ENCODE measurements at places on chromosomes 2 and 18.

DNA sequence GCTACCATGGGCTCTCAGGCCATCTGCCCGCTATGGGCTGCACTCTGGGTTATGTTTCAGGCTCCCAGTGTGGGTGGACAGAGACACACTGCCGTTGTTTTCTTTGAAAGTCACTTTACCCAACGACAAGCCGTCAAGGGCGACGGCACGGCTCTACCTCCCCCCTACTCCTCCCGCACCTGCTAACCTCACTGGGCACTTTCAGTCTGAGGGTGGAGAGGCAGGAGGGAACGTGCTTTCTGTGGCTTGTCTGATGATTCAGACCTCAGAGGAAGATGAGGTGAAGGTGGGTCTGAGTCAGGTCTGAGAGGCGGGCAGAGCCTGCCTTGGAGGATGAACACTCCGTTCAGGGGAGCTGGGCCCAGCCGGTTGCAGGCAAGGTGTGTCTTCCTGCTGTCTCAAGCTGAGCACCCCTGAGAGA lies 147.6 kb upstream of the HDAC4 start:
- DNase-seq, result no peak

- peak; percentile 91 for DNase-seq
Measured at GRCh38 chr2:55862673-55863390, 60.8 kb downstream of the EFEMP1 start.

- peak; percentile 73 for DNase-seq
Measured at GRCh38 chr2:47867205-47867604, 39.1 kb downstream of the FBXO11 start.

DNA sequence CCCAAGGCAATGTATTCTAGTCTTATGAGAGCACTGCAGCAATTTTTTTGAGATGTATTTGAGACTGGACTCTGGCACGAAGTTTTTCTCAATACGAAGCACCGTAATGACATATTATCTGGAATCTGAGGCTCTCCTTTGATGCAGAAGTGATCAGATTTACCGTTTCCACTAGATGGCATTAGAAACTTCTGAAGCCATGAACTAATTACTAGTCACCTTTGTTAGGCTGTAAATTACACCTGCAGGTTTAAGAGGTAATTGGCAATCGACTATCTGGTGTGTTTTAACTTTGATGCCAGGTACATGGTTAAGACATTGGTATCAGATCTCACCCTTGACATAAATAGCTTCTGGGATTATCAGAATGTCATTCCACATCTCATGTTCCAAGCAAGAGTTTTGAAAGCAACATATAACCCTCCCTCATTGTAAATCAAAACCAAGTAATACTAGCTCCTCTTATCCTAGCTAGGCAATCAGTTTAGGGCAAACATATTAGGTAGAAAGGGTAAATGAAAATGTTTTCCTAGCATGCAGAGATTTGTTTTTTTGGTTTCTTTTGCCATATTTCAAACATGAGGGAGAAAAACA lies 254.6 kb upstream of the SPRED2 start:
- no peak for DNase-seq

- DNase-seq, result no peak
Measured at GRCh38 chr2:239792405-239793084, 232.6 kb downstream of the NDUFA10 start.

DNA sequence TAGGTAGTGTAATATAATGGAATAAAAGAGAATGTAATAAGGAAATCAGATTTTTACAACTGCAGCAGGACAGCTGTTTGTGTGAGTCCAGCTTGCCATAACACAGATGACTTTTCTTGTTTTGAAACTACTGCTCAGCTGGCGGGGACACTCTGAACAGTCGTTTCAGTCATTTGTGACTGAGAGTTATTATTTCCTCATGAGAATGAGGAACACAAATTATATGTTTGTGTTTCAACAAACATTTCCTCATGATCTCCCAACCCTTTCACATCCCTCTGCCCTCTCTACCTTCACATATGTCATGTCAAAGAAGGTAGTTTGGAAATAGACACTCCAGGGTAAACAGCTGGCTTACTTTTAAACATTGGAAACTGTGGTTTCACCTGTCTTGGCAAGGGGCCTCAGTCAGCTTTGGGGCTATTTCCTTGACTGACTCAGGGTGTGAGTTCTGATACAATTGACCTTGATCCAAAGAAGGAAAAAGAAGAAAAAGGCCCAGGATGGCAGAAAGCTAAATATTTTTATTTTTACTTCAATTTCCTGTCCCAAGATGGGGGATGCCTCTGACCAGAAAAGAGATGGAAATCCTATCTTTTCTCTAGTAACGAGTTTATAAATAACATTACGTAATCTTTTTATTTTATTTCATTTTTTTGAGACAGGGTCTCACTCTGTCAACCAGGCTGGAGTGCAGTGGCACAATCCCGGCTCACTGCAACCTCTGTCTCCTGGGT lies 593 bp downstream of the SP140L start:
- no peak for DNase-seq

- no peak for DNase-seq
Measured at GRCh38 chr2:234880551-234881211, 71.1 kb upstream of the SH3BP4 start.

- DNase-seq, result no peak
Measured at GRCh38 chr2:41736105-41736567, 311.7 kb upstream of the PKDCC start.

GRCh38 chr2:23660237-23660636 lies 266.7 kb downstream of the ATAD2B start:
- DNase-seq, result no peak

DNA sequence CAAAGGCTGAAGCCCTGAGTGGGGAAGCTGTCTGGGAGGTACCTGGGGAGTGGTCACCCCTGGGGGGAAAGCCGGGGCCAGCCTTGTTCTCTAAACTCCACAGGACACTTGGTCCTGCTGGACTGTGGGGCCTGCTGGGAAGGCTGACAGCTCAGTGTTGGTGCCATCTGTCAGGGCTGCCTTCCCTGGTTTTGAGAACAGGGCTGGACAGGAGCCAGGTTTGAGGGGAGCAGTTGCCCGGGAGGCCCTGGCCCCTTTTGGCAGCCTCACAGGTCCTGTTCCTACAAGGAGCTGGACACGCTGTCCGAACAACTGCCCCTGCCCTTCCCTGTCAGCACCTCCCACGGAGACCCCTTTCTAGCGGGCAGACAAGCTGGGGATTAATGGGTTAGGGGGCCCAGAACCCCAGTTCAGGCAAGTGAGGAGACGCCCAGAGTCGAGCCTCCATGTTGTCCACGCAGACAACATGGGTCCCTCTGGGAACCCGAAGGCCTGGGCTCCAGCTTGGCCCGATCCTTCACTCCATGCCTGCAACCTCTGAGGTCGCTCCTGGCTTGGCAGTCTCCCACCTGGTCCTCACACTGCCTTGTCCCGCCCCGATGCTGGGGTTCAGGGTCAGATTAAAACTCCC lies 40.8 kb downstream of the ATOH8 start:
- DNase-seq, result no peak

DNA sequence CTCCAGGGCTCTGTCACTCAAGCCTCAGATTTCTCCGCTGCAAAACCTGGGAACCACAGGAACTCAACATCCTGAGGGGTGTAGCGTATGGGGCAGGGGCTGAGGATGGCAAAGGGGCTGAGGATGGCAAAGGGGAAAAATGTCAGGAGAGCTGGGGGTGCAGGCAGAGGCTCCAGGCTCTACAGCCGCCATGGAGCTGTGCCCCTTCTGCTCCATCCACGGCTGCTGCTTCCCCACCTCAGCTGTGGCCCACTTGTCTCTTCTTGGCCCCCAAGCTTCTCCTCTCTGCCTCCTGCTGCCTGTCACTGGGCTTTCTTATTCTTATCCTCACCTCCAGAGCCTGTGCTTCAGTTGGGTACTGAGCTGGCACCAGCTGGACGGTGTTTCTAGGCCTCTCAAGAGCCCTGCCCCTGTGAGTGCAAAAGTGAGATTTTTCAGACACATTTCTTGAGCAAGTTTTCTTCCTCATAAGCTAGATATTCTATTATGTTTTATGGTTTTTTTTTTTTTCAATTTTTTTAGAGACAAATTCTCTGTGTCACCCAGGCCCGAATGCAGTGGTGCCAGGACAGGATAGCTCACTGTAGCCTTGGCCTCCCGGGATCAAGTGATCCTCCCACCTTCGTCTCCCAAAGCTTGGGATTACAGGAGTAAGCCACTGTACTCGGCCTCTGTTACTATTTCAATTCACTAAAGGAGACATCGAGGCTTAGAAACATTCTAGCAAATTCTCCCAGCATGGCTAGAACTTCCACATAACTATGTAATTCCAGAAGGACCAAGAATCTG lies 49.0 kb downstream of the MARCO start:
- no peak for DNase-seq

- DNase-seq, result no peak
Measured at GRCh38 chr2:28101892-28102291, 211.4 kb downstream of the BABAM2 start.

GRCh38 chr2:187851955-187852561 lies 297.8 kb upstream of the TFPI start:
- DNase-seq, result no peak

GRCh38 chr2:10548626-10549025 lies 100.5 kb upstream of the ODC1 start:
- no peak for DNase-seq

- DNase-seq, result peak; percentile 58
Measured at GRCh38 chr2:129902731-129903585, 76.5 kb upstream of the RAB6C start.

DNA sequence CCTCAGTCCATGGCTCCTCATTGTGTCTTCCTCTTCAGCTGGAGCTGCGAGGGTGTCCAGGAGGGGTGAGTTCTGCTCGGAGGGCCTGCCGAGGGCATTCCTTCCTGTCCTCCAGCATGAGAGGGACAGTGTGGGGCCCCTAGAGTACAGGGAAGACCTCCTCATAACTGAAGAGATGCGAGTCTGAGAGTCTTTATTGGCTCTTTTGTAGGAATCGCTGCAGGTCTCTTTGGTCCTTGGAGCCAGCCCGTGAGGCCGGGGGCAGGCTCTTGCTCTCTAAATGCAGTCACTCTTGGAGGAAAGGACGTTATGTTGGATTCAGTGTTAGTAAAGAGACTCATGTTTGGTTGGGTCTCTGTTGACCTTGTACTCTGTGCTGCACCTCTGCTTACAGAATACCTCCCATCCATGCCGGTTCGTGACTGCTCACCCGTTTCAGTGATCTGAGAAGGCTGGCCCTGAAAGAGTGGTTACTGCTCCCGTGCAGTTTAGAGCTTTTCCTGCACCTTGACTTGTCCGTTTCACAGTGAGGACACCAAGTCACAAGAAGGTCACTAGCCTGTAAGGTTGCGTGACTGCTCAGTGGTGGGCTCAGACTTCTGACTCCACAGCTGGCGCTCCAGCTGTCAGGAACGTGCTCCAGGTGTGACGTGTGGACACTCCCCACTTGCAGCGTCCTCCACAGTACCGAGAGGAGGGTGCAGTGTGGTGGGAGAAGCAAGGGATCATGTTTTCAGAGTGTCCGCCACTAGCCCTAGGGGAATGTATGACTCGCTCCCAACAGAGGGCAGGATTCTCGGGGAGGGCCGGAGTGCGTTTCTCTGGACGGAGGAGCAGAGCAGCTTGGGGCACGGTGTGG lies 7.8 kb downstream of the ATG4B start:
- DNase-seq, result no peak

- no peak for DNase-seq
Measured at GRCh38 chr2:223856584-223856983, 19.2 kb upstream of the AP1S3 start.

GRCh38 chr2:100013892-100014677 lies 128.3 kb downstream of the AFF3 start:
- DNase-seq, result no peak

DNA sequence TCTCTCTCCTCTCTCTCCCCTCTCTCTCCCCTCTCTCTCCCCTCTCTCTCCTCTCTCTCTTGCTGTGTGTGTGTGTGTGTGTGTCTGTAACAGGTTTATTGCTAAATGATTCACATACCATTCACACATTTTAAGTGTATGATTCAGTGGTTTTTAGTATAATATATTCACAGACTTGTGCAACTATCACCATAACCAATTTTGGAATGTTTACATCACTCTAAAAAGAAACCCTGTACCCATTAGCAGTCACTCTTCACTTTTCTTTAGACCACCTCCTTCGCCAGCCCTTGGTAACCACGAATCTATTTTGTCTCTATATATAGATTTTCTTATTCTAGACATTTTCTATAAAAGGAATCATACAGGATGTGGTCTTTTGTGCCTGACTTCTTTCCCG lies 11.4 kb downstream of the THNSL2 start:
- DNase-seq, result no peak

GRCh38 chr2:223051693-223052289 lies at the start of gene KCNE4:
Gene KCNE4 (plus strand): TSS chr2:223052190. CDS start chr2:223052831, 641 bp downstream.
- peak; percentile 72 for DNase-seq

DNA sequence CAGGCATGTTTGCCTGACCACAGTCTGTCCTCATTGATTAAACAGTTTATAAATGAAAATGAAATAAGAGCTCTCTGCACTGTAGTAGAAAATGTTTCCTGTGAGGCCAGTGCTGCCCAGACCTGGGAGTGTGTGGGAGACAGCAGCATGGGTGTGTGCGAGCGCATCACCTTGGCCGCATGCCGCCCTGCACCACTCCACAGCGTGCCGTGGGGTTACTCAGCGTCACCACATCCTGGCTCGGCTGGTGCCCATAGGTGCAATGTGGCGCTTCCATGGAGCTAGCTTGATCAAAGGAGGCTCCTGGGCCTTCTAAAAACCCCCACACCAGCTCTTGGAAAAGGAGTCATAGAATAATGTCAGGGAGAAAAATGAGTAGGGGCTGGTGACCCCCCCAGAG lies 76.0 kb upstream of the EPC2 start:
- no peak for DNase-seq

DNA sequence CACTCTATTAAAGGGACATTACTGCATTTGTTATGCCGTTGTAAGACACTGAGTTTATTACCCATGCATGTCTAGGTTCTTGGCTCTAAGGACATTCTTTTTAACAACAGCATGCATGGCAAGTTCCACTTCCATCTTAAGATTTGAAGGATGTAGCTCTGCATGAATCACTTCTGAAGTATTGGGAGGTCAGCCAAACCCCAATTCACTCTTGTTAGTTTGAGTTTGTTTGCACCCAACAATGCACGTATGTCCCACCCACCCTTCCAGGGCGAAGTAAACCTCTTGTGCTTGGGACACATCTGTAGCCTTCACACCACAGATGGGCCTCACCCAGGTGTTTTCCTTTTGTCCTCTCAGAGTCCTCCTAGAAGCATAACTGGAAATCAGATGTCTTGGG lies 5.6 kb upstream of the LAMA3 start:
- no peak for DNase-seq

DNA sequence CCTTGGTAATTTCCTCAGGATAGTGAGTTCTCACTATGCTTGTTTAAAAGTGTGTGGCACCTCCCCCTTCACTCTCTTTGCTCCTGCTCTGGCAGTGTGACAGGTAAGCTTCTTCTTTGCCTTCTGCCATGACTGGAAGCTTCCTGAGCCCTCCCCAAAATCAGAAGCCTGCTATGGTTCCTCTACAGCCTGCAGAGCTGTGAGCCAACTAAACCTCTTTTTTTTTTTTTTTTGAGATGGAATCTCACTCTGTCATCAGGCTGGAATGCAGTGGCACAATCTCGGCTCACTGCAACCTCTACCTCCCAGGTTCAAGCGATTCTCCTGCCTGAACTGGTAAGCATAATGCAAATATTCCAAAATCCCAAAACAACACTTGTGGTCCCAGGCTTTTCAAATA lies 80.0 kb downstream of the SOWAHC start:
- DNase-seq, result no peak

GRCh38 chr18:78454221-78454620 lies 525.4 kb upstream of the SALL3 start:
- DNase-seq, result no peak

- no peak for DNase-seq
Measured at GRCh38 chr2:133097666-133098065, 427.7 kb upstream of the LYPD1 start.

GRCh38 chr2:161170377-161170776 lies 10.1 kb downstream of the TANK start:
- DNase-seq, result no peak
